ENCODE measurements at places on chromosomes 16 and 17. TPM values are rescaled to one million over a fixed set of nuclear protein-coding genes. Genes with fewer than 3 reads are reported as not detected.

ST6GALNAC2 gene
- 30.2 TPM for total RNA-seq

BRIP1 gene
- total RNA-seq, result 3.4 TPM

MYH10 gene
- 100 TPM for total RNA-seq

SERPINF2 gene
- 4.2 TPM for total RNA-seq

SMCR8 gene
- total RNA-seq, result 23.4 TPM

ATP2C2 gene
- total RNA-seq, result 52.8 TPM

DYNLRB2 gene
- total RNA-seq, result not detected

SLC43A2 gene
- 87.9 TPM for total RNA-seq

RGS9 gene
- total RNA-seq, result 4.0 TPM

DNAI2 gene
- total RNA-seq, result 2.9 TPM

OR1F1 gene
- not detected for total RNA-seq

ST3GAL2 gene
- 35.1 TPM for total RNA-seq

B9D1 gene
- total RNA-seq, result 14.1 TPM

MFAP4 gene
- 91.0 TPM for total RNA-seq

TPSAB1 gene
- 35.1 TPM for total RNA-seq

MMP25 gene
- 2.4 TPM for total RNA-seq

CDRT15 gene
- not detected for total RNA-seq

BRICD5 gene
- total RNA-seq, result 15.3 TPM

SCGB1C2 gene
- not detected for total RNA-seq

KLHDC4 gene
- total RNA-seq, result 31.3 TPM

CCL15 gene
- 0.23 TPM for total RNA-seq

BAIAP2 gene
- 135 TPM for total RNA-seq

SULT1A4 gene
- total RNA-seq, result 10.7 TPM

SALL1 gene
- total RNA-seq, result not detected

NOD2 gene
- 3.4 TPM for total RNA-seq

HAS3 gene
- 13.3 TPM for total RNA-seq

TNK1 gene
- total RNA-seq, result 6.4 TPM

TEX19 gene
- total RNA-seq, result not detected

CLEC19A gene
- 0.44 TPM for total RNA-seq

KRTAP3-1 gene
- not detected for total RNA-seq

ZNF423 gene
- total RNA-seq, result 8.2 TPM

ABCA5 gene
- 14.7 TPM for total RNA-seq

FBXW10B gene
- total RNA-seq, result 1.4 TPM

MRM1 gene
- 5.2 TPM for total RNA-seq

TNFRSF13B gene
- 0.79 TPM for total RNA-seq

SRCIN1 gene
- 2.7 TPM for total RNA-seq

CHTF18 gene
- total RNA-seq, result 35.5 TPM

SPNS2 gene
- total RNA-seq, result 52.4 TPM

MRPL58 gene
- 32.8 TPM for total RNA-seq

CTRL gene
- total RNA-seq, result 0.50 TPM

FBXO39 gene
- not detected for total RNA-seq

NEURL4 gene
- 35.2 TPM for total RNA-seq

SPIRE2 gene
- 9.1 TPM for total RNA-seq

SIAH1 gene
- 18.9 TPM for total RNA-seq

ZACN gene
- total RNA-seq, result not detected

UMOD gene
- total RNA-seq, result not detected

EPOP gene
- 2.1 TPM for total RNA-seq

CD300LG gene
- total RNA-seq, result 1.6 TPM

ALOXE3 gene
- total RNA-seq, result 0.23 TPM

SLC16A13 gene
- 21.5 TPM for total RNA-seq

Measured in left lung (tissue), 14 donors.